K562 (cell line): ENCODE measurements at places on chromosomes 13 and 19. TPM values are rescaled to one million over a fixed set of nuclear protein-coding genes. Genes with fewer than 3 reads are reported as not detected.

GRCh38 chr13:31351376-31351775, 151.6 kb downstream of the B3GLCT start:
- DNase-seq, result no peak

GRCh38 chr13:28710161-28710560, 8.6 kb downstream of the SLC46A3 start:
- DNase-seq, result no peak

DNA sequence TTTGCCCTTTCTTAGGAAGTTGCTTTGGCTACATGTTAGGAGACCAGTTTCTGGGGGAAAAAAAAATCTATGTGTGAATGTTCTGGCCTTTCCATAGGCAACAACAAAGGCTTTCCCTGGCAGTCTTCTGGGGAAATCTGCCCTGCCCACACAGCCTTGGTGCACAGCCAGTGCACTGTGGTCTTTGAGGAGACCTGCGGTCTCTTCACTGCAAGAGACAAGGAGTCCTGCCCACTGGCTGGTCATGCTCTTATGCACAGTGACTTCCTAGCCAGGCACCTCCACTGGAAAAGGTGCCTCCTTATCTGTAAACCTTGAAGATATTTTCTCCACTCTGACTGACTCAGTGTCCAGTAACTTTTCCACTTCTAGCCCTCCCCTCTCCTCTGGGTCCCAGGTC, 155.1 kb downstream of the SUCLA2 start:
- no peak for DNase-seq

DNA sequence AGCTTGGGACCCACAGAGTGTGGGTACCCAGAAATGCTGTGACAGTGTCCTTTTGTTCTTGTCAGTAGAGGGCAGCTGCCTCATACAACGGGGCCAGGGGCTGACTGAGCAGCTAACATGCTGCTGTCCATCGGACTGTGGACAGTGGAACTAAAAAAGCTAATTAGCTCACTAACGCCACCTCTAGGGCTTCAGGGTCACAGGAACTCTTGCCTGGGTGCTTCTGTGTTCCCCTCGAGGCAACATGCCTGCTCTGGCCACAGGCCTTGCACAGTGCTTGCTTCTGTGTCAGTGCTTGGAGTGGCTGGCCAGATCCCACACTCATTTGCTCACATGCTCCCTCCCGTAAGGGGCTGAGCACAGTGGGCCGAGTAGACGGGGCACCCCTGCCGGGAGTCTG, 377.0 kb downstream of the OLFM4 start:
- DNase-seq, result no peak

DNA sequence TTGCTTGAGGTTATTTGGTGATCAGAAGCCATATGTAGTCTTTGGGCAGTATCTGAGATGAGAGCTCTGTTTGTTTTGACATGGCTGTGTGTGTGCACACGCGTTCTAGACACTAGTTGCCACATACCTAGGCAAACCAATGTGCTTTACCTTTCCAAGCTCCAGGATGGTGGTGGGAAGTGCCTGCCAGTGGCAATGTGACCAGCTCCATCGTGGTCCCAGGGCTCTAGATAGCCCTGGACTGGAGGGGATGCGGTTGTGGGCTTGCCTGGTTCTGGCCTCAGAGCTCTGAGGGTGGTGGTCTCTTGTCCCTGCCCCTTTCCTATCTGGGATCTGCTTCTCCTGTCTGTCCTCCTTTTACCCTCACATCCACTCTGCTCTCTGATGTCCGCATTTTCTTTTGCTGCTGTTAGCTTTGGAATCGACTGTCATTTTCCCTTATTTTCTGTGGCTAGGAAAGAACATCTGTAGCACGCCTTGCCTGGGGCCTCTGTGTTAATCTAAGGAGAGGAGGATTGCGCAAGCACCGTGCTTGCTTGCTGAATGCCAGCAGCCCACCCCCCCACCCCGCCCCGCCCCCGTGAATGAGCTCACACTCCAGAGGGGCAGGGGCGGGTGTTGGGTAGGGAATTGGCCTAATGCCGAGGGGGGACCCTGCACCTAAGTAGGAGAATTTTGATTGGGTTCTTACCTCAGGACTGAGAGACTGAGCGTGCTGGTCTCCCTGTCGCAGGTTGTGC, 89.5 kb downstream of the ARHGEF7 start:
- peak; percentile 19 for DNase-seq

DNA sequence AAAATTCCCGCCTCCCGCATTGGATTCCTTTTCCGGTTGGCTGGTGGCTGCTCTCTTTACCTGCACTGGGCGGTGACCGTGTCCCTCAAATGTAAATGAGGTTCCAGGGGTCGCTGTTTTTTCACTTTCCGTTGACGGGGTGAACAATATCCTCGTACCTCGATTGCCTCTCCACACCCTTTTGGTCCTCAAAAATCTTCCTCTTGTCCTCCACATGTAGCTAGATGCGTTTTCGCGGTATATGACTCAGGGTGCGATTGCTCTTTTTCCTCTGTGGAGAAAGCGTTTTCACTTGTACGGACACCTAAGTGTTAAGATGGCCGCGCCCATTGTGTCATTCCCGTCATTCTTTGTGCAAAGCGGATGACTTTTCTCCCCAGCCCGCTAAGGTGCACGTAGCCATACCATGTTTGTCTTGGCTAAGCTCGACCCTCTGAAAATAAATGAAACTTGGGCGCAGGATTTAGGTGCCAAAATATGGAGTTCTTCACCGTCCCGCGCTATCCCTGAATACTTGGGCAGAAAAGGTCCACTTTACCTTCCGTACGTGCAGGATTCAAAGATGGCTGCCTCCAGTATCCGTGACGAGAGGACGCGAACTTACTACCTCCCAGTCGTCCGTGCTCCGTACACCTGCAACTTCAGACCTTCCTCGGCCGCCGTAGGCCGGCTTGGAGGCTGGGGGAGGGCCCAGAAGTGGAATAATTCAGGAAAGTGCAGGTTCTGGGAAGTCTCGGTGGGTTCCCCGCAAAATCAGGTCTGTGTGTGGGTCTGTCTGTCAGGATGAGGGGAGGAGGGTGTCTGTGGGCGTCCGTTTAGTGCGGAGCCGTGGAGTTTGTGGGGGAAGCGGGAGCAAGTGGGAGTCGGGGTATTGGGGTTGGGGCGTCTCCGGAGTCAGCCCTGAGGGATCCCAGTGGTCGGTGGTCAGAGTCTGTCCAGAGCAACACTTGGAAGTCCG, at the start of gene ZNF613:
Gene ZNF613 (plus strand): TSS at position 689 of the 958 bp plus-strand sequence. CDS start 8,749 bp downstream, outside the sequence.
- peak; percentile 91 for DNase-seq

Gene KL
- 0.04 TPM in 1 of 2 replicates, not detected in the other for total RNA-seq

Gene RGL3
- total RNA-seq, result 0.40 and 0.58 TPM in 2 replicates

Gene LIM2
- total RNA-seq, result not detected in 2 replicates
